ENCODE measurements at places on chromosomes 2 and 18. TPM values are rescaled to one million over a fixed set of nuclear protein-coding genes. Genes with fewer than 3 reads are reported as not detected.
A peak's percentile ranks its signal among the peaks of the same experiment; 100 is the strongest.

DNA sequence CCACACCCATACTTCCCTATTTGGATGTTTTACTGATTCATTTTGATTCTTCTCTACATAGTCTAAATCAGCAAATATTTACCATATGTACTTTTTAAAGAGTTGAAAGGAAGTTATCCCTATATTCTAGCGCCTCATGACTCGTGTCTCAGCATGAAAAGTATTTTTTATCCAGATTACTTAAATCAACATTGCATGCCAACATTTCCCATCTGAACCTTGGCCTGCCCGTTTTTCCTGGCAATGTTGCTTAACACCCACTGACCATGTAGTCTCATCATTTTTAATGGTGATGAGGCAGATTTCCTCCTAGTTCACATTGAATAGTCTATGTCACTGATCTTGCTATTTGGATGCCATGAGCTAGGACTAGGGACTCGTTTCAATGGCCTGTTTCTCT is 13.2 kb upstream of the SCYGR5 start:
- no peak overlapping the region for H3K27ac ChIP-seq
- no peaks in the 10 kb centered on the region for H3K36me3 ChIP-seq
- no peaks in the 10 kb centered on the region for H3K27me3 ChIP-seq
- no peak overlapping the region for H3K4me3 ChIP-seq
- DNase-seq: no peak
- H3K4me1 ChIP-seq: no peaks in the 10 kb centered on the region

- H3K36me3 ChIP-seq: no peaks in the 10 kb centered on the region
- no peaks in the 10 kb centered on the region for H3K27me3 ChIP-seq
- peak; percentile 14 for DNase-seq
Observed at GRCh38 chr2:422676-423435, 135.0 kb upstream of the ALKAL2 start.

DNA sequence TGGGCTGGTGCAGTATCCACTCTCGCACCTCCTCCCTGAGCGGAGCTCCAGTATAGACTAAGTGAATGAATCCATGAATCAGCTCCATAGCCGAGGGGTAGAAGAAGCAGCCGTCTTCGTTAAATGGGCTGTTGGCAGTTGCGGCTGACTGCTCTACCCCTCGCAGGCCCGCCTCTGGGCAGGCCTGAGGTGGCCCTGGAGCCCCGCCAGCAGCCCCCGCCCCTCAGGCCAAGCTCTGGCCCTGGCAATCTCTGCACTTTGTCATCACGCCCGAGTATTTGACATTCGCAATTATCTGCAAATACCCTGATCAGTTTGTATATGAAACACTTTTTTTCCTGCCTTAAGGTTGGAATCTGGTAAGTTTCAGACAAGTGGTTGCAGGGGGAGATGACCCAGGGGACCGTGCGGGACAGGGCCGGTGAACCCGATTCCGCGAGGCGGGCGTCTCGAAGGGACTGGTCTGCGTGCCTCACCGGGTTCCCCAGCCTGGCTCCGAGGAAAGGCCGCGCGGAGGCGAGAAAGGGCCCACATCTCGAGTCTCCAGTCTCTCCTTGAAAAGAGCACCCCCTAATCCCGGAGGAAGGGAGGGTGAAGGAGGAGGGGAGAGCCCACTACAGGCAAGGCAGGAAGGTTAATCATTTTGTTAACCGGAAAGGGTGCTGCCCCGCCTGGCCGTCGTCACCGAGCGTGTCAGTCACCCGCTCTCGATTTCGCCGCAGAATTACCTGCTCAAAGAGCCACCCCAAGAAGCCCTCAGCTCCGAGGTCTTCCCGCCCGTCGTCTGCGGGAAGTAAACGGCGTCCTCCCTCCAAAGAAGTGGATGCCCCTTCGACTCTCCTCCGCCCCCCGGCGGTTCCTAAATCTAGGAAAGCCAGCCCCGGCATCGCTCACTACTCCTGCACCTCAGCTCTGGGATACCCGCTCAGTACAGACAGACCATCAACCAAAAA is 11.1 kb upstream of the SATB2 start:
- peak overlapping the region; percentile 57 for H3K4me3 ChIP-seq
- H3K4me1 ChIP-seq: peaks cover 4% of the 10 kb centered on the region
- H3K36me3 ChIP-seq: no peaks in the 10 kb centered on the region
- peak; percentile 69 for DNase-seq

DNA sequence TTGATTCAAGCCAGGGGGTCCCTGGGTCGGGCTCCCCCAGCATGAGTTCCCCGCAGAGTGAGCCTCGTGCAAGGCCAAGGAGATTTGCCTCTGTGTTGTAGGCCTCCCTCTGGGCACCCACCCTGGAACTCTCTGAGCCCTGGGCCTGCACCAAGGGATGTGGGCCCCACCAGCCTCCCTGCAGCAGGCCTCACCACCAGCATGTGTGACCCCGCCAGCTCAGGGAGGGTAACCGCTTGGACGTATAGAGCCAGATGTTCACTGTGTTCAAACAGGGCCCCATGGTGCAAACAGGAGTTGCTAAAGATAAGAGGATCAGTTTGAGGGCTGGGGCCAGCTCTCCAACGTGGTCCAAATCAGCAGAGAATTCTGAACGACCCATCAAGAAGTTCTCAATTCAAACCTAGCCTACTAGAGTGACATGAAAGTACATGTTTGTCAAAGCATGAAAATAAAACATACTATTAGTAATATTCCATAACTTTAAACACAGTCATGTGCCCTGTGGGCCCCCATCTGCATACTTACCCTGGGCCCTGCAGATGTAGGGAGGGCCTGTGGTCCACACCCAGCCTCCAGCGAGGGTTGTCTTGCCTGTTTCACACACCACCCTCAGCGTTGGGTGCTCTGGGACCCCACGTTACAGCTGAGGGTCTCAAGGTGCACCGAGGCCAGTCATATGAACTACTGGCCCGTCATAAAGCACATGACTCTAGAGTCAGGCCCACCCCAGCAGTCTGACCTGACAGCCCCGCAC is 5.5 kb upstream of the TUBB6 start:
- peaks cover 4% of the 10 kb centered on the region for H3K4me1 ChIP-seq
- no peak for DNase-seq
- no peaks in the 10 kb centered on the region for H3K36me3 ChIP-seq
- no peak overlapping the region for H3K4me3 ChIP-seq

CYP26B1 gene
- 0.22 TPM for total RNA-seq

- no peaks in the 10 kb centered on the region for H3K36me3 ChIP-seq
- H3K4me1 ChIP-seq: no peaks in the 10 kb centered on the region
Observed at GRCh38 chr2:181404472-181404871, 52.7 kb upstream of the ITGA4 start.

- H3K27ac ChIP-seq: no peak overlapping the region
- H3K4me3 ChIP-seq: peak overlapping the region; percentile 1
- DNase-seq: no peak
- no peaks in the 10 kb centered on the region for H3K4me1 ChIP-seq
- no peaks in the 10 kb centered on the region for H3K27me3 ChIP-seq
- H3K36me3 ChIP-seq: no peaks in the 10 kb centered on the region
Observed at GRCh38 chr2:95063086-95063958, 37.8 kb downstream of the MAL start.

MAP3K19 gene
- not detected for total RNA-seq

GRCh38 chr2:173860566-173860965 is 104.6 kb downstream of the SP3 start:
- H3K27ac ChIP-seq: no peak overlapping the region
- no peak for DNase-seq
- no peaks in the 10 kb centered on the region for H3K27me3 ChIP-seq
- no peaks in the 10 kb centered on the region for H3K36me3 ChIP-seq
- H3K4me3 ChIP-seq: no peak overlapping the region

DNA sequence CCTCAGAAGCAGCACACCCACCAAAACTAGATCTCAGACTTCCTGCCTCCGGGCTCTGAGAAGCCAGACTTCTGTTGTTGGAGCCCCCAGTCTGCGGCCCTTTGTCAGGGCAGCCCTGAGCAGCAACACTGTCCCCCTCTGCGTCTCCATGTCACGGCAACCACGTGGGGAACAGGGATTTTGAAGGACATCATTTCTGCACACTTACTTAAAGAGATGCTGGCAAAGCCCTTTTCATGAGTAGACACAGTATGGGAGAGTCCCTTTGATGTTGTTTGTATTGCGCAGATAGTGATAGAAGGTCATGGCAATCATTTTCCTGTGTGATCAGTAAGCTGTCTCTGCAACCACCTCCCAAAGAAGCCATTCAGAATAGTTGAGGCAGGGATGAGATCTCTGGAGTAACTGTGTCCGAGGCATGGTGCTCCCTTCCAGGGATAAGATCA is 69.1 kb upstream of the ID2 start:
- no peak overlapping the region for H3K27ac ChIP-seq
- no peaks in the 10 kb centered on the region for H3K36me3 ChIP-seq
- H3K27me3 ChIP-seq: no peaks in the 10 kb centered on the region
- DNase-seq: no peak
- H3K4me3 ChIP-seq: no peak overlapping the region

GRCh38 chr18:32276906-32277305 is 87.1 kb downstream of the MEP1B start:
- H3K27ac ChIP-seq: no peak overlapping the region
- no peak overlapping the region for H3K4me3 ChIP-seq
- H3K4me1 ChIP-seq: no peaks in the 10 kb centered on the region
- no peaks in the 10 kb centered on the region for H3K27me3 ChIP-seq
- H3K36me3 ChIP-seq: peaks cover 2% of the 10 kb centered on the region

- H3K27ac ChIP-seq: no peak overlapping the region
- DNase-seq: no peak
- H3K4me1 ChIP-seq: peaks cover 6% of the 10 kb centered on the region
- peak overlapping the region; percentile 65 for H3K4me3 ChIP-seq
- H3K36me3 ChIP-seq: peaks cover 36% of the 10 kb centered on the region
- H3K27me3 ChIP-seq: no peaks in the 10 kb centered on the region
Observed at GRCh38 chr18:685438-685837, 27.0 kb downstream of the ENOSF1 start.

DNA sequence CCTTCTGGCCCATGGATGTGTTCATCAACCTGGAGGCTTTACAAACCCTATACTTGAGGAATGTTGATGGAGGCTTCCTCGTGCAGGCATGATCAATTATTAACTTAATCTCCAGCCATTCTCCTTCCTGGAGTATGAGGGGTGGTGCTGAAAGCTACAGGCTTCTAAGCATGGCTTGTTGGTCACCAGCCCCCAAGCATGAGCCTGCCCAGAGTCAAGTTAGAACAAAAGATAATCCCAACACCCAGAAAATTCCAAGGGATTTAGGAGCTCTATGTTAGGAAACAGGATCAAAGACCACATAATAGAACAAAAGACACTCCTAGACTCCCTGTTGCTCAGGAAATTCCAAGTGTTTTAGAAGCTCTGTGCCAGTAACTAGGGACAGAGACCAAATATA is 63.1 kb downstream of the FAM171B start:
- H3K27me3 ChIP-seq: no peaks in the 10 kb centered on the region
- H3K4me3 ChIP-seq: no peak overlapping the region
- H3K4me1 ChIP-seq: no peaks in the 10 kb centered on the region
- no peak for DNase-seq

EIPR1 gene
- total RNA-seq: 27.6 TPM

DNA sequence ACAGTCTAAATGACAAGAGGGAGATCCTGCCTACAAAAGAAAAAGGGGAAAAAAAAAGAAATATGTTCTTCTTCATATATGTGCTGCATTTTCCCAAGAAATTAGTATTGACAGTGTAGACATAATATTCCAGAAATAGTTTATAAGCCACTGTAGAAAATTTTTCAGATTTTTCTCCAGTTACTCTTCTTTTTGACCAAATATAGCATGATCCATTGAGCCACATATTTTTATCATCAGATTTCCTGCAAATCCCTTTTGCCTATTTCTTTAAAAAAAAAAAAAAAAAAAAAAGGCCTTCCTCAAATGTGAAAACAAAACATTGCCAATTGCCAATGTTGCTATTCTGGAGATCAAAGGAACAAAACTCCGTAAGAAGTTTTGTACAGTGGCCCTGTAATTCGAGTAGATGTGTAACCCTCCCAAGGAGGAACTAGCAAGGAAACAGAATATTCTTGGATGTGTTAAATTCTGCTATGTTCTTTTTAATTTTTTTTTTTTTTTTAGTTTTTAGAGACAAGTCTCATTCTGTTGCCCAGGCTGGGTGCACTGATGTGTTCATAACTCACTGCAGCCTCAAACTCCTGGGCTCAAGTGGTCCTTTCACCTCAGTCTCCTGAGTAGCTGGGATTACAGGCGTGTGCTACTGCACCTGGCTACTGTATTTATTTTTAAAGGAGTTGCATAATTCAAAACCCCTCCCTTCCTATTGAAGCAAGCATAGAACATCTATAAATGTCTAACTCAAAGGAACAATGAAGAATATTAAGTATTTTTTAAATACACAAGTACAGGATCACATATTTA is 12.5 kb upstream of the CABYR start:
- no peaks in the 10 kb centered on the region for H3K27me3 ChIP-seq
- no peak for DNase-seq
- H3K4me3 ChIP-seq: no peak overlapping the region
- no peaks in the 10 kb centered on the region for H3K4me1 ChIP-seq

- DNase-seq: no peak
- no peaks in the 10 kb centered on the region for H3K4me1 ChIP-seq
- H3K36me3 ChIP-seq: no peaks in the 10 kb centered on the region
- no peaks in the 10 kb centered on the region for H3K27me3 ChIP-seq
- no peak overlapping the region for H3K4me3 ChIP-seq
- no peak overlapping the region for H3K27ac ChIP-seq
Observed at GRCh38 chr18:29083545-29083944, 906.6 kb upstream of the CDH2 start.

PLCL1 gene
- total RNA-seq: not detected

GRCh38 chr2:211494085-211494484 is 937.7 kb downstream of the CPS1 start:
- no peak overlapping the region for H3K27ac ChIP-seq
- H3K4me3 ChIP-seq: no peak overlapping the region
- no peaks in the 10 kb centered on the region for H3K36me3 ChIP-seq
- DNase-seq: no peak

KCNIP3 gene
- 1.5 TPM for total RNA-seq

GRCh38 chr2:131520526-131520925 is 7.2 kb upstream of the CCDC74A start:
- no peak overlapping the region for H3K27ac ChIP-seq
- H3K36me3 ChIP-seq: peaks cover 29% of the 10 kb centered on the region
- no peaks in the 10 kb centered on the region for H3K27me3 ChIP-seq
- H3K4me3 ChIP-seq: no peak overlapping the region
- no peak for DNase-seq

GRCh38 chr2:105764059-105764458 is 19.3 kb downstream of the NCK2 start:
- H3K27me3 ChIP-seq: no peaks in the 10 kb centered on the region
- H3K4me3 ChIP-seq: no peak overlapping the region
- peaks cover 7% of the 10 kb centered on the region for H3K36me3 ChIP-seq
- no peak for DNase-seq
- H3K4me1 ChIP-seq: peaks cover 8% of the 10 kb centered on the region

- no peaks in the 10 kb centered on the region for H3K36me3 ChIP-seq
- no peaks in the 10 kb centered on the region for H3K4me1 ChIP-seq
- DNase-seq: no peak
Observed at GRCh38 chr2:85129861-85130260, 3.3 kb upstream of the TCF7L1 start.

TMEM214 gene
- total RNA-seq: 53.9 TPM
